Fibroblast of skin of right biceps (primary cell): ENCODE measurements at places on chromosomes 2 and 18.

DNA sequence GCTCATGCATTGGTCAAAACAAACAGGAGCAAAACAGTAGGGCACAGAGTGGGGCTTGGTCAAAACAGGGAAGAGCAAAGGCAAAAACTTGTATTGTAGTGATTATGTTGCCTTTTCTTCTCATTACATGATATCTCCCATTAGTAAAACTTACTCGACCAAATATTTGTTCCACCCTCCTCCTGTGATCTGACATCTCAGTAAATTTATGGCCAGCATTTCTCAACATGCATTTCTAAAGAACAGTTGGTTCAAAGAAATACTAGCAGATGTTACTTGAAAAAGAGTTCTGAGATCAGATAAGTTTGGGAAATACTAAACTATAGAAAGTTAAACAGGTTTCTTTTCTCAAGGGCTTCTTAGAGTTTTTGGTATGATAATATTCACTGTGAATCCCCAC lies 423.1 kb downstream of the FIGN start:
- DNase-seq: no peak

DNA sequence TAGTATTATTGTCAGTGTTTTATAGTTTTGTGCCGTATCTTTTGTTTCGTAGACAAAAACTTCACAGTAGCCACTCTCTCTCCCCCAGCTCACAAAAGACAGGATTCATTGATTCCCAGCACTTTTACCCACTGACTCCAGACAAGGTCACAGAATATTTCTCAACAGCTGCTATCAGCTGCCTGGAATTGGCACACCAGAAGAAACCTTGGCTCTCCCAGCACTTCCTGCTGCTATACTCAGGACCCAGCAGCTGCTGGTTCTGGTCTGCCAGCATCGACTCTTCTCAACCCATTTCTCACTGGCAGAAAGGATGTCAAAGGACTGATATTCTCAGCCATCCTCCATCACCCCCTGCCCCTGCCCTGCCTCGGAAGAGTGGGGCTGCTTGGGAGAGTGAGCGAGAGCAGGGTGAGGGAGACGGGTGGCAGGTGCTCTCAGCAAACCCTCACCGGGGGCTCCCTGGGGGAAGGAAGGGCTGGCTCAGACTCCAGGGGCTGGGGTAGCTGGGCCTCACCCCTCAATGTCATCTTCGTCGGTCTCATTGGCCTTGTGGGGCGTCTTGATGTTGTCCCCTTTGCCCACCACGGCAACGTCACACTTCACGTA lies 6.1 kb upstream of the OTOF start:
- no peak for DNase-seq

DNA sequence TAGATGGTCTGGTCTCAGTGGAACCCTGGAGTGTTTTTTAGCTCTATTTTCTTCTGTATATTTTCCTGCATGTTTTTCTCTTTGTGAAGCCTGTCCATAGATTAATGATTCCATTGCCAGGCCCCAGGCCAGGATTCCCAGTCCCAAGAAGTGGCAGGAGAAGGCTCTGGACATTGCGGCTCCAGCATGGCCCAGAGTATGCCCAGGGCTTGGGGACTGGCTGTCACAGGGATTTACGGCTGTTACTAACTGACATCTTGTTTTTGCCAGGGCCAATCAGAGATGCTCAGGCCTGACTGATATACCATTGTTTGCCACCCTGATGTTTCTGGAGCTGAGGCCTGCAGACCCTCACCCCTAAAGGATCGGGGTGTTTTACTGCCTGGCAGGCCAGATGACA lies 59.0 kb downstream of the PRKCE start:
- DNase-seq: no peak

GRCh38 chr2:182187130-182187529 lies 201.5 kb downstream of the PPP1R1C start:
- DNase-seq: no peak

DNA sequence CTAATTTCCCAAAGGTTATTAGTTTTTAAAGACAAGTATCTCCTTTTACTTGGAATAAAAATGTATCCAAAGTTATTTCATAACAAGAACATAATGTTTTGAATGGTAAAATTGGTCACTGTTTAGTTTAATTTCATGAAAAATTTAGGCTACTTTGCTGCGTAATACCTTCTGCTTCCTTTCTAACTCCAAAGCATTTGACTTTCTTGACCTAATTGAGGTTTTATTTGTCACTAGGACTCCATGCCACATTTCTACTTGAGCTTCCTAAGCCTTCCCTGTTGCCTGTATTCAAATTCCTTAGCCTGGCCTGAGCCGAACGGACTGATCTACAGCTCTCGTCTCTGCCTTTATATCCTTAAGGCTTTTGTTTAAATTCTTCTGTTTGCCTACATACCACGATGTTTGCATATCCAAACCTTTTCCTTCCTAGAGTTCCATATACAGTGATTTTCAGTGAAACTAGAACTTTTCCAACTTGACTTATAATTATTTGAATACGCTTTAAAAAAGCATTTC lies 25.1 kb downstream of the ARMC9 start:
- no peak for DNase-seq

GRCh38 chr2:238117199-238118154 lies 17.3 kb downstream of the ESPNL start:
- peak; percentile 20 for DNase-seq

- DNase-seq: no peak
Observed at GRCh38 chr2:120601566-120601965, 134.1 kb upstream of the GLI2 start.

GRCh38 chr18:59923539-59924196 lies 23.9 kb downstream of the PMAIP1 start:
- DNase-seq: no peak

GRCh38 chr2:29561181-29561580 lies 360.2 kb downstream of the ALK start:
- peak; percentile 48 for DNase-seq

- no peak for DNase-seq
Observed at GRCh38 chr2:96163415-96163767, 18.2 kb upstream of the DUSP2 start.

DNA sequence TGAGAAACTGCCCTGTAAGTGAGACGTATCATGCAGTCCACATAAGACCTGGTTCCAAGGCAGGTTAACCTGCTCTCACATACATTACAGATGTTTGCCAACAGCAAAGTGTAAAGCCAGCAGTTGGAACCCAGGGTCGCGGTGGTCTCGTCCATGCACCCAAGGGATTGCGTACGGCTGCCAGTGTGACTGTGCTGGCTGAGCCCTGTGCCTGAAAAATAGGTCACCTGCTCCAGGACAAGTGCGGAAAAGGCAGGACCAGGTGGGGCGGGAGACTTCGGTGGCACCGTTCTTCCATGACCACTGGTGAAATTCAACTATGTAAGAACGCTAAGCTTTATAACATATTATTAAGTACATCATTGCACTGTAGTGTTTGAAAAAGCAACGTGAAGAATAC lies 110.5 kb downstream of the MBP start:
- DNase-seq: no peak

GRCh38 chr2:118593257-118593656 lies 254.2 kb downstream of the EN1 start:
- DNase-seq: peak; percentile 47

- DNase-seq: peak; percentile 57
Observed at GRCh38 chr2:202870431-202871299, 901 bp downstream of the ICA1L start.

- DNase-seq: no peak
Observed at GRCh38 chr2:105634198-105634597, 110.5 kb upstream of the NCK2 start.

DNA sequence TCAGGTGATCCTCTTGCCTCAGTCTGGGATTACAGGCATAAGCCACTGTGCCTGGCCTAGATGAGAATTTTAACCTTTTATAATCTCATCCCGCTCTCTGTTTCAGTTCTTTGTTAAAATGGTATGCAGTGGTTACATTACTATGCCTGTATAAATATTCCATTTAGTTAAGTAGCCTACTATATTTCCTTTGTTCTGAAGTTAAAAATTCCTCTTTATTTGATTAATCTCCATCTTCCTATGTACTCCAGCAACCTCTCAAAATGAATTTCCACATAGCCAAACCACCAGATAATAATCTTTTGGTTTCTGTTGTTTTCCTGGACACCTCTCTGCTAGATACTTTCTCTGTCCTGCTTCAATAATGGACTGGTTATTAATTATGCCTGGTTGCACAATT lies 15.8 kb downstream of the RAB10 start:
- DNase-seq: no peak

GRCh38 chr2:122663620-122664019 lies 908.2 kb downstream of the TSN start:
- no peak for DNase-seq

DNA sequence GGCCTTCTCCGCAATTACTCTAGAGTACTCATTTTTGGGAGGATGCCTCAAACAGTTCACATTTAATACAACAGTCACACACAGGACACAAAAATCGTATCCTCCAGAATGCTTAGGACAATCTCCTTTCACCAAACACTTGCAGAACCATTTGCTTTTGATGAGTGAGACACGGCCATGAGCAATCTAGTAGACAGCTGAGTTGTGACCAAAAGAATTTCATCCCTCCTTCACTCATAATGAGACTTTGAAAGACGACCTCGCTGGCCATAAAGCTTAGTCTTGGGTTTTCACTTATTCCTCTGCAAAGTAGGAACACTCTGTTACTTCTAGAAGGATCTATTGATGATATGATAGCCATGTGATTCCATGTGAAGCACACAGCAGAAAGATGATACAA lies 87.5 kb upstream of the SLC35G4 start:
- peak; percentile 55 for DNase-seq

DNA sequence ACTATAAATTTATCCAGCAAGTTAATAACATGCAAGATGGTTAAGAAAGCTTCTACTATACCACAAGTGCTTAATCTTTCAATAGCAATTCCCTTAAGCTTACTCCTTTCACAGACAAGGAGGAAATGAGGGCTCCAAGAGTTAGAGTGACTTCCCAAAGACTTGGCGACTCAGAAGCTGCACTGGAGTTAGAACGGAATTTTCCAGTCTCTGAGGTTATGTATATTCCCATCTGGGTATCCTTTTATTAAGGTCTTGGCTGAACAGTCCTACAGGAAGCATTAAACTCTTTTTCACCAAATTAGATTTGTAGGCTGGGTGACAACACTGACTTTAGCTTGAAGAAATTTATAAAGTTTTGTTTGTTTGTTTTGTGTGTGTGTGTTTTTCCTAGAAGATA lies 256.9 kb upstream of the DPP10 start:
- no peak for DNase-seq

- DNase-seq: no peak
Observed at GRCh38 chr18:13623348-13623747, 103.0 kb downstream of the FAM210A start.

DNA sequence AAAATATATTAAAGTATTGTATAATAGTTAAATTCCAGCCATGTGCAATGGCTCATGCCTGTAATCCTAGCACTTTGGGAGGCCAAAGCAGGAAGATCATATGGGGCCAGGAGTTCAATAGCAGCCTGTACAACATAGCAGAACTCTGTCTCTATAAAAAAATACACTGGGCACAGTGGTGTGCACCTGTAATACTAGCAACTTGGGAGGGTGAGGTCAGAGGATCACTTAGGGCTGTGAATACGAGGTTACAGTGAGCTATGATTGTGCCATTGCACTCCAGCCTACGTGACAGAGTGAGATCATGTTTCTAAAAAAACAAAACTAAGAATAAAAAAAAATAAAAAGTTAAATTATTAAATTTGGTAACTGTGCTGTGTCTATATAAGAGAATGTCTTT lies 36.1 kb downstream of the ZRANB3 start:
- DNase-seq: no peak

GRCh38 chr2:173983391-173983871 lies 18.3 kb upstream of the SP3 start:
- DNase-seq: peak; percentile 33

- peak; percentile 16 for DNase-seq
Observed at GRCh38 chr2:19868701-19869580, 32.8 kb downstream of the TTC32 start.

GRCh38 chr2:23697256-23698075 lies 229.5 kb downstream of the ATAD2B start:
- DNase-seq: peak; percentile 7
